ENCODE measurements at places on chromosomes 7 and 10.

DNA sequence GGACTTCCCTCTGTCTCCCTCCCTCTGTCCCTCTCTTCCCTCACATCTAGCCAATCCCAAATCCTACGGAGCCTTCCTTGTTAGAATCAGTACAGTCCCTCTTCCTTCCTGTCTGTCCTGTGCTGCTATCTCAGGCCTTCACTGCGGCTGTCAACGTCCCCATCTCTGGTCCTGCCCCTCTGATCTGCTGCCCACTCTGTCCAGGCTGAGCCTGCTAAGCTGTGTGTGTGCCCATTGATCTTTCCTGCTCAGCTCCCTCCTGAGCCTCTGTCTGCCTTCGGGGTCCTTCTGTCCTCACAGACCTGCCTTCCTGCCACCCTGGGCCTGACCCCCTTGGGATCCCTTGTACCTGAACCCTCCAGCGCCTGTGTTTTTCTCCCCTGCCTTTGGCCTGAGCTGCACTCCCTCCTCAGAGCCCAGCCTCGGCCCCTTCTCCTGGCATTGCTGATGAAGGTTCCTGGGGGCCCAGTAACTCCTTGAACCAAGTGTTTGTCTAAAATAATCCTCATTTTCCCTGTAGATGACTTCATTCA lies 182.1 kb upstream of the SHH start:
- DNase-seq: no peak

GRCh38 chr10:78471723-78472550 lies 438.3 kb downstream of the RPS24 start:
- no peak for DNase-seq

DNA sequence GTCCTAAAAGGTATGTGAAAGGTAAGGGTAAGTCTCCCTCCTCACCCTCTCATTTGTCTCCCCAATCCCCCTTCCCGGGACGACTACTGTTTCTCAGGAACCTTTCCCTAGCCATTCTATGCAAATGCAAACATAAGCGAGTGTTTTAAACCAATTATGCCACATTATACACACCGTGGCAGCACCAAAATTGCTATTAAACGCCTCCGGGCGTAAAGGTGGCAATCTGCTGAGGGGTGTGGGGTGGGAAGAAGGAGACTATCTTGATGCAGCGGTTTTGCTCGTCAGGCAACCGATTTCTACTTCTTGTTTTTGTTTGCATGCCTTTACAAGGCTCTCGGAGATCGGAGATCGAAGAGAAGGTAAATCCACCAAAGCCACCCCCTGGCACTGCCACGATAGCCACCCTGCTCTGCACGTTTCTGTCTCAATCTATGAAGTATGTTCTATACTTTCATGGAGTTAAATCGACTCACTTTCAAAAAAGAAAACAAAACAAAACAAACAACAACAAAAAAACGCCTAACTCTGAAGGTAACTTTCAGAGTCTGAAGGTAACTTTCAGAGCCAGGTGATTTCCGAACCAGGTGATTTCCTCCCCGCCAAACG lies 46.0 kb upstream of the CDK1 start:
- no peak for DNase-seq

DNA sequence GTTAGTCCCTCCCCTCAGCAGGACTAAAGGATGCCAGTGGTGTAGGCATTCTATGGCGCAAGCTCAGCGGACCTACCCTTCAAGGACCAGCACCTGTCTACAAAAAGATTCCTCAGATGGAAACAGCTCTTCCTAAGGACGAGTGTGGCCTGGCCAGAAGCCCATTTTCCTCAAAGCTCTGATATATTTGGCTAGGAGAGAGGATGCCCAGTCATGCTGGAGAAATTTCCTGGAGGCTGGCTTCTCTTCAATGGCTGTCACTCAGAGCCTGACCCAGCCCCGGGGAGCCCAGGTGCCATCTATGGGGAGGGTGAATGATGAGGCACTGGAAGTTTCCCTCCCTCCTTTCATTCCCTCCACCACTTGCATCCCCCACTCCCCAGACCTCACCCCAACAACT lies 111.5 kb downstream of the PLXNA4 start:
- DNase-seq: no peak

- DNase-seq: no peak
Measured at GRCh38 chr7:105164751-105165150, 150.7 kb downstream of the KMT2E start.

- no peak for DNase-seq
Measured at GRCh38 chr7:25055520-25056220, 69.4 kb downstream of the CYCS start.

DNA sequence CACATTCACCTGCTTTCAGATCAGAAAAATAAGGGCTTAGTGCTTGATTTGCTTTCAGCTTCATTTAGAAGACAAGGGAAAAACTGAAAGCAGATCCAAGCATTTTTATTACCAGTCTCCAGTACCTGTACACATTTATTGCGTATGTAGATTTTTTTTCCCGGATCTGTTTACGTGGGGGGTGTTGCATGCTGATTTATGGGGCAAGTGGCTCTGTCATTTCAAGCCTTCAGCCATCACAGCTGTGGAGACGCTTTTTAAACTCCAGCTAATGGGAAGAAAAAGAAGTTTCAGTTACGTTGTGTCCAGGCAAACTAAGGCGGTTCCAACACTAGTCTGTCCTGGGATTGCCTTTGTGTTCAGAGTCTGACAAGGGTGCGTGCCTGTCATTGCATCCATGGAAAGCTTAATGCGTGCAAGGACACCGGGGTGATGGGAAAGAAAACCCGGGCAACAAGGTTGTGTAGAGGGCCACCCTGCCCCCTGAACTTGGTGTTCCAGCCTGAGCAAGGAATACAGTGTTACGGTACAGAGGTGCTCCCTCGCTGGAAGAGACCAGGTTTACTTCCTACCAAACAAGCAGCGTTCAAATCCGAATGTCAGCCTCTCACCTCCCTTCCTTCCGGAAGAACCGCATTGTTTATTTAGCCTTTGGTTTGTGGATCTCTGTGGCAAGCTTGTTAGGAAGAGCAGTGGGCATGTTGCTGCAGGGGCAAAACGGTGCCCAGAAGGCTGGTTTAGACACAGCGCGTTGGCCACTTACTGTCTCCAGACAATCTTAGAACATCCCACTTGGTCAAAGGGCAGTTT lies 128.2 kb downstream of the FGFR2 start:
- no peak for DNase-seq

DNA sequence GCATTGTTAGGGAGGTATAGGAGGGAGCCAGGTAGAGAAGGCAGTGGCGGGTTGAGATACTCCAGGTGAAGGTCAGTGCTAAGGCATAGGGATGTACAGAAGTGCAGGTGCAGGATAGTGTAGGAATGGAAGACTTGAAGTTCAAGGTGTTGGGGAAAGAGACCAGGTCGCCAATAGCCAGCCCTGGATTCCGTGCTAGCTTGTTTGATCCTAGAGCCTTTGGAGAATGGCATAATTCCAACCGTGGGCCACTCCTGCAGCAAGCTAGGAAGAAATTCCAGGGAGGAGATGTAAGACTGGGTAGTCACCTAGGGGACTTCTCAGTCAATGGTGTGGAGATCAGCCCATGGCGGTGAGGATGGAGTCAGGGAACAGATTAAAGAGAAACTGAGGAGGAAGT lies 272.7 kb downstream of the RPS24 start:
- DNase-seq: no peak

DNA sequence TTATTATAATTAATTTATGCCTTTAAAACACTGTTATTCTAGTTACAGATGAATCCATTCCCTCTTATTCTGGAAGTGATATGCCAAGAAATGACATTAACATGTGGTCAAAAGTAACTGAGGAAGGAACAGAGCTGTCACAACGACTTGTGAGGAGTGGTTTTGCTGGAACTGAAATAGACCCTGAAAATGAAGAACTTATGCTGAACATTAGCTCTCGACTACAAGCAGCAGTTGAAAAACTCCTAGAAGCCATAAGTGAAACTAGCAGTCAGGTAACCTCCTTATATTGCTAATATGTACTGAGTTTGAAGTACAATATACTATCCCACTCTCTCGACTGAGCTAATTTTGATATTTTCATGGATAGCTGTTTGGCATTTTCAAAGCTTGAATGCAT lies 81.6 kb downstream of the CYP51A1 start:
- DNase-seq: peak; percentile 42

- no peak for DNase-seq
Measured at GRCh38 chr7:28903730-28904577, 54.2 kb downstream of the TRIL start.

DNA sequence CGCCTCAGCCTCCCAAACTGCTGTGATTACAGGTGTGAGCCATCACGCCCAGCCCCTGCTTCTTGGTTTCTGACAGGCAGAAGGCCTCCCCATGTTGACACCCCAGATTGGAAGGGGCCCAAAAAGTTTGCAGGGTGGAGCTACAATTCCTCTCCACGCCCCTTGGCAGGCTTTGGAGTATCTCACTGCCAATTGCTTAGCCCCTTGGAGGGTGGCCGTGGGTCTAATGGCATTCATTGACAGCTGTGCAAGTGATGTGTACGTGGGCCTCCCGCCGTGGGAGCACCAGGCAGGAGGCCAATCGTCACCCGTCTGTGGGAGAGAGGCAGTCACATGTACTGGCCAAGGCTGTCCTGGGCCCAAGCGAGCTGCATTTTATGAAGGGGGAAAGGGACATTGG lies 73.7 kb upstream of the PPIF start:
- no peak for DNase-seq

- no peak for DNase-seq
Measured at GRCh38 chr10:55378196-55378595, 577.2 kb upstream of the PCDH15 start.

DNA sequence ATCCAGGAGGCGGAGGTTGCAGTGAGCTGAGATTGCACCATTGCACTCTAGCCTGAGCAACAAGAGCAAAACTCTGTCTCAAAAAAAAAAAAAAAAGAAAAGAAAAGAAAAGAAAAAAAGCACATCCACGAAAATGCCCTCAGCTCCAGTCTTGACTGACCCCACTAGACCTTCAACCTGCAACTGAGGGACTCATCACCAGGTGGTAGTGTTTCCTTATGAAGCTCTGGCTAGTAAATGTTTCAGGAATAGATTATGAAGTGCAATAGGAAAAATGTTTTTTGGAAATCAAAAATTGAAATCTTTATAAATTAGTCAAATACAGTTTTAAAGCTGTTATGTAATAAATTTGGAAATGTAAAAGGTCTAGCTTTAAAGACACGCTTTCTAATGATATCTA lies 22.4 kb downstream of the TLL2 start:
- DNase-seq: no peak

GRCh38 chr7:136957391-136957790 lies 88.9 kb downstream of the CHRM2 start:
- no peak for DNase-seq

GRCh38 chr10:73467206-73467605 lies 28.6 kb downstream of the PPP3CB start:
- no peak for DNase-seq

DNA sequence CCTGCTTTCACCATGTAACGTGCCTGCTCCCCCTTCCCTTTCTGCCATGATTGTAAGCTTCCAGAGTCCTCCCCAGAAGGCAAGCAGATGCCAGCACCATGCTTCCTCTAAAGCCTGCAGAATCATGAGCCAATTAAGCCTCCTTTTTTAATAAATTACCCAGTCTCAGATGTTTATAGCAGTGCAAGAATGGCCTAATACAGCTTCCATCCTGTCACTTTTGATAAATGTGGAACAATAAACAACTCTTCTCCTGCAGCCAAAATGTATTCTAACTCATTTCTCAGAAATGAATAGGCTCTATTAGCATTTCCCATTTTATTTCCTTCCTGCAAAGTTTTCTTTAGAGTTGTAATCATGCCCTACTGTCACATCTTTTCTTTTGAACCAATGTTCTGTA lies 43.4 kb downstream of the C7orf25 start:
- DNase-seq: no peak

DNA sequence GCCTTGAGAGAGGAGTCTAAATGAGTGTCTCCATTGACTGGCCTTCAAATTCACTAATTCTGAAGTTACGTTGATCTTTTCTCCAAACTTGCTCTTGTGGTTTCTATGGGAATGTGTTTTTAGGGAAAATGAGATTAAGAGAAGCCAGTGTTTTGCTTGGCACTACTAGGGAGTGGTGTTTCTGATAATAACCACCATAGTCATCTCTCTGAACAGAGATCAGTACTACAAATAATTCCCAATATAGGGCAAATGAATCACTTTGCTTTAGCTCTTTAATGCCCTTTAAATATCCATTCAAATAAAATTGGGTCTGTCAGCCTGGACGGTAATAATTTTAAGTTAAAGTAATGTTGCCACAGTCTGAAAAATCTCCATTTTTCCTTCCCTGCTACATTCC lies 90.8 kb downstream of the NRF1 start:
- DNase-seq: no peak

DNA sequence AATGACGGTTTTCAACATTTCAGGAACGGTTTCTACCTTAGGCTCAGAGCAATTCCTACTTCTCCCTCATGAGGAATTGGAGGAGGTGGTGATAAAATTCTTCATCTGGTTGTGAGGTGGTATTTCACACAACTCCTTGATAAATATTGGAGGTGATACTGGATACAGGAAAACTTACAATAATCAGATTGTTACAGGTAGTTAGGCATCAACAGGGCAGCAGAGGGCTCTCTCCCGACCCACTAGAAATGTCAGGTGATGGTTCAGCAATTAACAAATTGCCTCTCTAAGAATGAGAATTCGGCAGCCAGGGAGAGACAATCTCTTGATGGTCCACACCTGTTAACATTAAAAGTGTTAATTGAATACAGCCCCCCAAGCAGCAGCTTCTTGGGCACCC lies 22.6 kb downstream of the ZNF786 start:
- no peak for DNase-seq

DNA sequence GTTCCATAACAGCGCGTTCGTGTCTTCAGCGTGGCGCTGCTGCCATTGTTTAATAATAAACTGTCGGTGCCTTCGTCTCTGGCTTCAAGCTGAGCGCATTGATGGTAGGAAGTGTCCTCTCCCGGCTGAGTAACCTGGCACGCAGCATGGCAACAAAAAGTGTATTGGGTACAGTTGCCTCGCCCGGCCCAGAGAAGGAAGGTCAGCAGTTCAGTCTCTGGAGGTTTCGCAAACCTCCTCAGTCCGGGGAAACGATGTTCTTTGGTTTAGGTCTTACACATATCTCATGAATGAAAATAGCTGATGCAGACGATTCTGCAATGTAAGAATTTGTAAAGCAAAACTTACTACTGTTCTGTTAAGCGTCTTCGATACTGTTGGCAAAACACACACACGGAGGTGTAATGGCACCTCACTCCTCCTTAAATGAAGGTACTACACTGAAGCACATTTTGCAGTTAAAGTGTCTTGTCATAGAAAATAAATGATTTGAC lies 739 bp upstream of the CCDC186 start:
- DNase-seq: no peak

- DNase-seq: no peak
Measured at GRCh38 chr10:119655566-119656001, 4.4 kb downstream of the BAG3 start.

- DNase-seq: no peak
Measured at GRCh38 chr10:69684020-69684980, 54.3 kb downstream of the FAM241B start.

All from GDM1 (cell line).